ENCODE measurements at places on chromosomes 2 and 18. TPM values are rescaled to one million over a fixed set of nuclear protein-coding genes. Genes with fewer than 3 reads are reported as not detected.

Gene TGOLN2
- total RNA-seq = 147 TPM

Gene CHRND
- total RNA-seq = not detected

Gene TET3
- total RNA-seq = 2.4 TPM

Gene NOSTRIN
- under 0.01 TPM for total RNA-seq

Gene IL1RN
- total RNA-seq = not detected

All from aortic smooth muscle cell (primary cell).